SW 1271 (cell line): ENCODE measurements at places on chromosomes 12 and 14.

DNA sequence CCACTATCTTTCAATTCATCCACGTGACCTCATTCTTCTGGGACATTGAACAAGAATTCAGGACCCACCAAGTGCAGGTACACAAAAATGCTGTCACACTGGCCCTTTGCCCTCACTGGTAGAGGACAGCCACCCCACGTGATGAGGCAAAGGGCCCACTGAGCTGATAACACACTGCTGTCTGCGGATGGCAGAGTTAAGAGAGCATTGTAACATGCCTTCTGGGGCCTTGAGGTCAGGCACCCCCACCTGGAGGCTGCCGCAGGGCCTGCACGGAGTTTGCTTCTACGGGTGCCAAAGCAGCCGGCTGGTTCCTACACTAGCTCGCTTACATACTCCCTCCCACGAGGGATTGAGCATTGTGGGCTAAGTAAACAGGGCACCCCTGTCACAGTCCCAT lies 101.0 kb downstream of the LRIG3 start:
- no peak for DNase-seq

DNA sequence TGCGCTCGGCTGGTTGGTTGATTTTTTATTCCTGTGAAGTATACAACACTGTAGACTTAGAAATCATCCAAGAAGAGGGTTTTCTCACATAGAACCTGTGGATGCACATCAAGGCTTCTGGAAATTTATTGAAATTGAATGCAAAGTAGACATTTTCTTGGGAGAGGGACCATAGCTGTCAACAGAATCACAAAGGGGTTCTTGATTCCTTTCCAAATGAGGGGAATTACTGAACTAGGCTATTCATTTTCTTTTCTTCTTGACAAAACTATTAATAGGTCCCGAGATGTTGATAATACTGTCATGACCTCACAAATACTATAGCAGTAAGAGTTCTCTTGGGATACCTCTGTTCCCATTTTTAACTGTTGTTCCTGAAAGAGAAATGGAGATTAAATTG lies 73.9 kb downstream of the AKAP6 start:
- DNase-seq: no peak

GRCh38 chr12:96237035-96237434 lies 42.9 kb downstream of the ELK3 start:
- no peak for DNase-seq

DNA sequence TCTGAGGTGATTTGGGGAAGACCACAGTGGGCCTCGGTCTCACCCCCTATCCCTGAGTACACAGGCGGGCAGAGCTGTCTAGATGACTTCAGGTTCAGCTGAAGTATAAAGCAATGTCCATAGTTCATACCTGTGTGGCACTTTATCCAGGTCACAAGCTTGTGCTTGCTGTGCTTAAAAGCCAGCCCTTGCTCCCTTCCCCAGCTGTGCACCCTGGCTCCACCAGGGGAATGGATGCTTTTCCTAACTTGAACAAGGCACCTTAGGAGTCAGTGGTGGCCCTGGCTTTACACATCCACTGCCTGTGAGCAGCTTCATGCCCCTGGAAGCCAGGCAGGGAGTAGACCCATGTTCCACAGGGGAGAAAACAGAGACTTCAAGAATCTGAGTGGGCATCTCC lies 5.5 kb downstream of the CARMIL3 start:
- no peak for DNase-seq

DNA sequence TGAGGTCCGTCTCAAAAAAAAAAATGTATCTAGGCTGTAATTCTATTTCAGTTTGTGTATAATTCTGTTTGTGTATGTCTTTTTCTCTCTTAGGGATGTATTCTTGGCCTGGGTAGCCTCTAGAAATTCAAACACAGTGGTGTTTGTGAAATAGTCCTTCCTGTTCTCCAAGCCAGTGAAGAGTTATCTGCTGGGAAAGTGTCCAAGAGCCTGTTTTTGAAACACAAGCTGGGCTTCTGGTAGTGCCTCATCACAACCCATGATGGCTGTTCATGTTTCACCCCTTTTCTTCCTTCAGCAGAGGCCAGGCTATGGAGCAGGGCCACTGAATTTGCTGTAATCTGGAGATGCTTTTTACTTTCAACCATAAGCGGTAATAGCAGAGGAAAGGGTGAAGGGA lies 14.7 kb downstream of the METTL3 start:
- DNase-seq: no peak

- DNase-seq: no peak
Observed at GRCh38 chr12:124352839-124353238, 57.9 kb downstream of the RFLNA start.

GRCh38 chr12:3014641-3015040 lies 55.4 kb downstream of the TEAD4 start:
- no peak for DNase-seq

DNA sequence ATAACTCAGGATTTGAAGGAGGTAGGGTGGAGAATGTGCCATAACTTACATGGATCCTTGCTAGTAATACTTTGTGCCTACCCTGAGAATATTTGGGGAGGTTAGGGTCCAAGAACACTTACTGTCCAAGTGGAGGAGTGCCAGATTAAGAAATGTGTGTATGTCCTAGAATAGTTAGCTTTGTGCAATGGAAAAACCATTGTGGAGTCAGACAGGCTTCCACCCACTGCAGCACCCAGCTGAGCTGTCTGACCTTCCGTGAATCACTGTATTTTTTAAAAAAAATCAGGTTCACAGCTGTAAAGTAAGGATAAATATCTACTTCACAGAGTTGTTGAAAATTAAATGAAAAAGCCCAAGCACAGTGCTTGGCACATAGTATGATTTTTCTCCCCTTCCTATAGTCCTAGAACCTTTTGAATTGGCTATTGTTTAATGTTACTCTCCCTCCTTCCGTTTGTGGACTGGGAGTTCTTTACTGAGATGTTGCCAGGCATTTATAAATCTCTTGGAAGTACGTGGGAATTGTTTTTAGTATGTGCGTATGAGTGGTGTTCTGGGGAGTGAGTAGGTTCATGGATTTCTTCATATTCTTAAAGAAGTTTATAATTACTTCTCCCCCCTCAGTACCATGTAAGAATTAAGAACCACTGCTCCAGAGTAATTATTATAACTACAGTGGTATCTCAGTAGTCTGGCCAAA lies 9.2 kb downstream of the RAB21 start:
- DNase-seq: no peak

DNA sequence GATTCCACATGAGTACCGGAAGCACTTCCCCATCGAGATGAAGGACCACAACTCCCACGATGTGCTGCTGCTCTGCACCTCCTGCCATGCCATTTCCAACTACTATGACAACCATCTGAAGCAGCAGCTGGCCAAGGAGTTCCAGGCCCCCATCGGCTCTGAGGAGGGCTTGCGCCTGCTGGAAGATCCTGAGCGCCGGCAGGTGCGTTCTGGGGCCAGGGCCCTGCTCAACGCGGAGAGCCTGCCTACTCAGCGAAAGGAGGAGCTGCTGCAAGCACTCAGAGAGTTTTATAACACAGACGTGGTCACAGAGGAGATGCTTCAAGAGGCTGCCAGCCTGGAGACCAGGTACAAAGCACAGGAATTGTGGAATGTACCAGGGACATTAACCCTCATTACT lies 22.4 kb upstream of the GALNT16 start:
- no peak for DNase-seq

DNA sequence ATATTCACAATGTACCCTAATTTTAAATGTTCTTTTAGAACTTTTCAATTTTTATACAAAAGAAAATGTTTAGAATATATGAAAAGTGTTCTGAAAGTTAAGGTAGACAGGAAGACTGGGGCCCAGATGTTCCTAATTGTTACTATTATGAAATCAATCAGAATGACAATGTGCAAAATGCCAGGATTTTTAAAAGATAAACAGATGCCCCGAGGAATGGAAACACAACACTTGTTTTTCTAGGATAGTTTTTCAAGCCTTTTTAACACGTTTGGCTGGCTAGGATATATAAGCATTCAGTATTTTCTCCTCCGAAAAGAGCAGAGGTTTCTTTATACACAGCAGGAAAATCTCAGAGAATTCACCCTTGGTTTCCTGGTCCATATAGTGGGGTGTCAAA lies 106.8 kb downstream of the ESR2 start:
- DNase-seq: no peak

- DNase-seq: no peak
Observed at GRCh38 chr14:22566845-22567244, 22.2 kb downstream of the DAD1 start.

DNA sequence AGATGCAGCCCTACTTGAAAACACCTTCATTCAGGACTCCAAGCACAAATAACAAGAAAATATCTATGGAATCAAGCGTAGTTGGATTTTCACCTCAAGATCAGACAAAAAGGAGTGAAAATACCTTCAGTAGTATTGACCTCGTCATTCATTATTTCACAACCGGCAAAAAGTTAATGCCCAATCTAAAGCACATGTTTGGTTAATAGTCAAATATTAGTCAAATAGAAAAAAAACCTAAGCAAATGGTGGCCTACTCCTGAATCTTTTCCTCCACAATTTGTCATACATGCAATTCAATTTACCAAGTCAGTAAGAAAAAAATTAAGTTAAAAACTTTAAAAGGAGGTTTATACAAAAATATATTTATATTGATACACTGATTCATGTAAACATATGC lies 50.0 kb downstream of the SLC38A4 start:
- DNase-seq: no peak

- no peak for DNase-seq
Observed at GRCh38 chr14:71355324-71356201, 448.3 kb downstream of the PCNX1 start.

GRCh38 chr12:111505601-111506036 lies 93.5 kb downstream of the ATXN2 start:
- DNase-seq: no peak

DNA sequence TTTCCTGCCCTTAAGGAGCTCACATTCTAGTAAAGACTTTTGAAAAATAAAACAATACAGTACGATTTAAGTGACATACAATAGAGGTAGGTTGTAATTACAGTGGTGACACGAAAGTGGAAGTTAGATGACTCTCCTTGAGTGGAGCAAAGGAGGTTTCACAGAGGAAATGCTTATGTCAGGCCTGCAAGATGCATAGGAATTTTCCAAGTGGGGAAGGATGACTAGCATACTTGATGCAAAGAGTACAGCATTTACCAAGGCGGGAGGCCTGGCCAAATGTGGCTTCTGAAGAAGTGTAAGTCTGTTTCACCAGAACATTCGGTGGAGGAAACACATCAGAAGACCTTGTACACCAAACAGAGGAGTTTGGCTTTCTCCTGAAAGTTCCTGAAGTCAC lies 55.2 kb downstream of the ERO1A start:
- no peak for DNase-seq

DNA sequence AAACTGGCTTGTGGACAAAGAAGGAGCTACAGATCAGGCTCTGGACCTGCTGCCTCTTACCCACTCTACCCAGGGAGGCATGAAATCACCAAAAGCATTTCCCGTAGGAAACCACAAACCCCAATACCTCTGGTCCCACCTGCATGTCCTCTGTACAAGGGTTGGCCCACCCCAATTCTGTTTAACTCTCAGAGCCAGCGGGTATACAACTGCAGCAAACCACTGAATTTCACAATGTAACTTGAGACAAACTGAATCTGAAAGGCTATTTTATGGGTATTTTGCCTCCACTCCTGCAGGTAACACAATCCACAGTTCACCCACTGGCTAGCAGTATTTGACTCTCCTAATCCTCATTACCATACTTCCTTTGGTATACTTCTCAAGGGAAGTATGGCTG lies 16.5 kb downstream of the SIX1 start:
- no peak for DNase-seq

DNA sequence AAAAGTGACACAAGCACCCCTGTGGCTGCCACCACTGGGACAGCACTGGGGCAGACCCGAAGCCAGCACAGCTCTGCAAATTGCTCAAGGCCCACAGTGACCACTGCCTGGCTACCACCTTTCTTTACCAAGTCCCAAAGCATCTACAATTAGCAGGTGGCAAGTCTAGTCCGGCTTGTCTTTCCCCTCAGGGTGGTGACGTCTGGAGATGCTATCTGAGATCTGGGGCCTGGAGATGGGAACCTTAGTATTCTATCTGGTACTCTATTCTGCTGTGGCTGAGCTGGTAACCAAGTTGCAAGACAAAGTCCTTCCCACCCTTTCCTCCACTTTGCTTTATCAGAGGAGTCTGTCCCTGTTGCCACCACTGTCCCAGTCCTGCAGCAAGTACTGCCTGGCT lies 1010.1 kb upstream of the FLRT2 start:
- no peak for DNase-seq

DNA sequence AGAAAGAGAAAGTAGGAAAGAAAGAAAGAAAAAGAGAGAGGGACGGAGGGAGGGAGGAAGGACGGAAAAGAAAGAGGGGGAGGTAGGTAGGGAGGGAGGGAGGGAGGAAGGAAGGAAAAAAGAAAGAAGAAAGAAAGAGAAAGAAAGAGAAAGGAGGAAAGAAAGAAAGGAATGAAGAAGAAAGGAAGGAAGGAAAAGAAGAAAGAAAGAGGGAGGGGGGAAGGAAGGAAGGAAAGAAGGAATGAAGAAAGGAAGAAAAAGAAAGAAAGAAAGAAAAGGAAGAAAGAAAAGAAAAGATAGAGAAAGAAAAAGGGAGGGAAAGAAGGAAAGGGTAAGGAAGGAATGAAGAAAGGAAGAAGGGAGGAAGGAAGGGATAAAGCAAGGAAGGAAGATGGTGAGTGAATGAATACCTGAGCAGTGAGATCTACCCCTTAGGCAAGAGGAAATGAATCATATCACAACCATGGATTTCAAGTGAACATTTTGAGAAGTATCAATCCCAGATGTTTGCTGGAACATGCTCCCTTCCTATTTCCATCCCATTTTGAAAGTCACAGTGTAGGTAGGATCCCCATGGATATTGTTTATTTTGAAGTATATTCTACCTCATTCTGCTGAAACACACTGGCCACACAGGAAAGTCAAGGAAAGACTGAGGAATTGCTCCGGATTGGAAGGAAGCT lies 639.4 kb upstream of the TBX3 start:
- no peak for DNase-seq

DNA sequence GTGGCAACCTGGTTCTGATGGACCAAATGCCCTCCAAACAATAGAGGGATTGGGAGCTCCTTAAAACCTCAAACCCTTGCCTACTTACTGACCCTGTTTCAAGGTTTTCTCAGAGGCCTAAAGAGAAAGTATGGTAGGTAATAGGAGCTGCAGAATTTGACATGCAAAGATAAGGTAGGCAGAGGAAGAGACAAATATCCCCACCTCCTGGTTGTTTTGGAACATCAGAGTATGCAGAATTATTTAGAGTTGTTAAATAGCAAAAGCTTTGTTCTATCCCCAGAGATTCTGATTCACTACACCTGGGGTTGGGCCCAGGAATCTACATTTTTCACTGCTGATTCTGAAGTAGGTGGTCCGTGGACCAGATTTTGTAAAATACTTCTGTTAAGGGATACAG lies 421.2 kb downstream of the SOX5 start:
- no peak for DNase-seq
